ENCODE measurements at places on chromosomes 16 and 17.

- no peak for DNase-seq
Measured at GRCh38 chr17:77782201-77782600, 176.3 kb upstream of the TNRC6C start.

DNA sequence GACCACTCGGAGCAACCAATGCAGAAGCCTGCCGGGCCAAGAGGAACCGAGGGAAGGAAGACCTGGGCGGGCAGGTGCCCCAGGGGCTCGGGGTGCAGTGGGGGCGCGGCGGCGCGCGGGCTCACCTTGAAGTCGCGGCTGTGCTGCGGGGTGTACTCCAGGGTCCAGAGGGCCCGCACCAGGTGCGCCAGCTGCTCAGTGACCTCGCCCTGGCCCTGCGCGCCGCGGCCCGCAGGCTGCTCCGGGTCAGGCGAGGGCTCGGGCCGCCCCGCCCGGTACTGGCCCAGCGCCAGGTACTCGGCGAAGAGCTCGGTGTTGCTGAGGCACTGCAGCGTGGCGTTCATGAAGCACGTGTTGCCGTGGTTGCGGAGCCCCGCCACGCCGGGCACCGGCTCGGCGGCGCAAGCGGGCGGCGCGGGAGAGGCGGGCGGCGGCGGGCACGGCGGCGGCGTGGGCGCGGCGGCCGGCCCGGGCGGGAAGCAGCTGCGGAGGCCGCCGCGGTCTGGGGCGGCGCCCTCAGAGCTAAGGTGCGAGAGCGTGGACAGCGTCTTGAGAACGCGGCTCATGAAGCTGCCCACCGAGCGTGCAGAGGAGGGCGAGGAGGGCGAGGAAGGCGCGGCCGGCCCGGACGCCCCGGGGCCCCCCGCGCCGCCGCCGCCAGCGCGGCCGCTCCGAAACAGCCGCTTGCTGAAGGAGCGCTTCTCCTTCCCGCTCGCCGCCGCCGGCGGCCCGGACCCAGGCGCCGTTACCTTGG is 562 bp downstream of the USP31 start:
- no peak for DNase-seq

DNA sequence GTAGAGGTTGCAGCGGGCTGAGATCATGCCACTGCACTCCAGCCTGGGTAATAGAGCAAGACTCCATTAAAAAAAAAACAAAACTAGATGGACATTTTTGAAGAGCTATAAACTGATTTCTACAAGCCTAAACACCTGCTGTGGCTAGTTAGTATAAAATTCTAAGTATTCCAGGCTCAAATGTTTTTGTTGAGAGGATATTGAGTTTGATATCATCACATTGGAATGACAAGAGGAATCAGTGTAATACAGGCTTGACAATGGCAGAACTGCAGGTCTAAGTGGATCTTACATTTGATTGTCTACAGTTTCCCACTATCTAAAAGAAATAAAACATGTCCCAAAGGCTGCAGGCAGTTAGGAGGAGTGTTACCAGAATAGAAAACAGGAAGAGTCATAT is 23.9 kb upstream of the DLX3 start:
- DNase-seq: no peak

DNA sequence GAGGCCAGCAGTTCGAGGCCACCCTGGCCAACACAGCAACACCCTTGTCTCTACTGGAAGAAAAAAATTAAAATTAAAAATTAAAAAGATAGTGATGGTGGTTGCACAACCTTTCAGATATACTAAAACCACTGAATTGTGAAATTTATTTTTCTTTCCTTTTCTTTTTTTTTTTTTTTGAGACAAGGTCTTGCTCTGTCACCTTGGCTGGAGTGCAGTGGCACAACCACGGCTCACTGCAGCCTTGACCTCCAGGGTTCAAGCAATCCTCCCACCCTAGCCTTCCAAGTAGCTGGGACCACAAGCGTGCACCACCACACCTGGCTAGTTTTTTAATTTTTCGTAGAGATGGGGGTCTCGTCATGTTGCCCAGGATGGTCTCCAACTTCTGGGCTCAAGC is 254.4 kb downstream of the SLC39A11 start:
- no peak for DNase-seq

DNA sequence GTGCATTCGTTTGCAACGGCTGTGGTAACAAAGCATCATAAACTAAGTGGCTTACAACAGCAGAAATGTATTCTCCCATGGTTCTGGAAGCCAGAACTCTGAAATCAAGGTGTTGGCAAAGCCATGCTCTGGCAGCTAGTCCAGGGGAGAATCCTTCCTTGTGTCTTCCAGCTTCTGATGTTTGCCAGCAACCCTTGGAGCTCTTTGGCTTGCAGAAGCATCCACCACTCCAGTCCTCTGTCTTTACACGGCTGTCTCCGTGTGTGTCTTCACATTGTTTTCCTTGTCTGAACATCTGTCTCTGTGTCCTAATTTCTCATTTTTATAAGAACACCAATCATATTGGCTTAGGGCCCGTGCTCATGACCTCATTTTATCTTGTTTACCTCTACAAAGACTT is 265.3 kb upstream of the HSBP1 start:
- DNase-seq: no peak

GRCh38 chr16:27171584-27171983 is 31.7 kb upstream of the KDM8 start:
- DNase-seq: no peak

DNA sequence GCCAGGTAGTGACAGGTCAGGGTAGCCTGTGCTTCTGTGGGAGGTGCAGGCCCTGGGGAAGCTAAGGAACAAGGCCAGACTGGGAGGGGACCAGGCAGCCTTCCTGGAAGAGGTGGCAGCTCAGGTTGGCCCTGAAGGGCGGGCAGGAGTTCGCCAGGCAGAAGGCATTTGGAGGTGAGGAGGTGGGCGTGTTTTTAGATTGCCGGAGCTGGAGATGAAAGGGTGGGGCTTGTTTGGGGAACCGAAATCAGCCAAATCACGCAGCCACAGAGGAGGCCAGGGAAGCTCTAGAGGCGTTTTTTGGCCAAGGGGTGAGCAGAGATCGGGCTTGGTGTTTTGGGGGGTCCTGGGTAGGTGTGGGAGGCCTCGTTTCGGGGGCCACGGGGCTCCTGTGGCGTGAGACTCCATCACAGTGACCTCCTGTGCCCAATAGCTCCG is 7.6 kb downstream of the ADCY7 start:
- peak; percentile 14 for DNase-seq

- no peak for DNase-seq
Measured at GRCh38 chr17:13393841-13394710, 207.7 kb downstream of the HS3ST3A1 start.

DNA sequence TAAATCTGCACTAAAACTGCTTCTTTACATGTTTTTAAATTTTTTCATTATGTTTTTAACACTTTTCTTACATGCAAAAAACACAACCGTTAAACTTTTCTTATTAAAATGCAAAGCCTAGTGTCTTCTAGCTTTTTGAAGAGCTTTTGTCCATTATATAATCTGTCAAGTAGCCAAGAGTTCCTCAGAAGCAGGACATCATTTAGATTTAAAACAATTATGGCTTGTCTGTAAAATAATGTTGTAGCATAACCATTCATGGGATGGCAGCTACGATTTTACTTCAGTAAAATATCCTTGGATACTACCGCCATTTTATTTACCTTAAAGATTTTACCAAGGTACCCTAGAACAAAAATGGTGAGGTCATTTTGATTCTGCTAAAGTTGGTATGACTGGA is 2.8 kb downstream of the OMG start:
- DNase-seq: no peak

DNA sequence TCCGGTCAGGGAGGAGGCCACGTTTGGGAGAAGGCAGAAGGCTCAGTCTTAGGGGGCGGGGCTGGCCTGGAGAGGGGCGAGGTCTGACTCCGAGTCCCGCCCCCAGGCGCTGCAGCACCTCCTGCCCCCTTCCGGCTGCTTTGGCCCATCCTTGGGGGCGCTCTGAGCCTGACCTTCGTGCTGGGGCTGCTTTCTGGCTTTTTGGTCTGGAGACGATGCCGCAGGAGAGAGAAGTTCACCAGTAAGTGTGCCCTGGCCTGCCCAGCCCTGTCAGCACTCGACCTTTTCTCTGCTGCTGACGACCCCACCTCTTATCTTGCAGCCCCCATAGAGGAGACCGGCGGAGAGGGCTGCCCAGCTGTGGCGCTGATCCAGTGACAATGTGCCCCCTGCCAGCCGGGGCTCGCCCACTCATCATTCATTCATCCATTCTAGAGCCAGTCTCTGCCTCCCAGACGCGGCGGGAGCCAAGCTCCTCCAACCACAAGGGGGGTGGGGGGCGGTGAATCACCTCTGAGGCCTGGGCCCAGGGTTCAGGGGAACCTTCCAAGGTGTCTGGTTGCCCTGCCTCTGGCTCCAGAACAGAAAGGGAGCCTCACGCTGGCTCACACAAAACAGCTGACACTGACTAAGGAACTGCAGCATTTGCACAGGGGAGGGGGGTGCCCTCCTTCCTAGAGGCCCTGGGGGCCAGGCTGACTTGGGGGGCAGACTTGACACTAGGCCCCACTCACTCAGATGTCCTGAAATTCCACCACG is 1.5 kb downstream of the TNFRSF12A start:
- DNase-seq: peak; percentile 53

DNA sequence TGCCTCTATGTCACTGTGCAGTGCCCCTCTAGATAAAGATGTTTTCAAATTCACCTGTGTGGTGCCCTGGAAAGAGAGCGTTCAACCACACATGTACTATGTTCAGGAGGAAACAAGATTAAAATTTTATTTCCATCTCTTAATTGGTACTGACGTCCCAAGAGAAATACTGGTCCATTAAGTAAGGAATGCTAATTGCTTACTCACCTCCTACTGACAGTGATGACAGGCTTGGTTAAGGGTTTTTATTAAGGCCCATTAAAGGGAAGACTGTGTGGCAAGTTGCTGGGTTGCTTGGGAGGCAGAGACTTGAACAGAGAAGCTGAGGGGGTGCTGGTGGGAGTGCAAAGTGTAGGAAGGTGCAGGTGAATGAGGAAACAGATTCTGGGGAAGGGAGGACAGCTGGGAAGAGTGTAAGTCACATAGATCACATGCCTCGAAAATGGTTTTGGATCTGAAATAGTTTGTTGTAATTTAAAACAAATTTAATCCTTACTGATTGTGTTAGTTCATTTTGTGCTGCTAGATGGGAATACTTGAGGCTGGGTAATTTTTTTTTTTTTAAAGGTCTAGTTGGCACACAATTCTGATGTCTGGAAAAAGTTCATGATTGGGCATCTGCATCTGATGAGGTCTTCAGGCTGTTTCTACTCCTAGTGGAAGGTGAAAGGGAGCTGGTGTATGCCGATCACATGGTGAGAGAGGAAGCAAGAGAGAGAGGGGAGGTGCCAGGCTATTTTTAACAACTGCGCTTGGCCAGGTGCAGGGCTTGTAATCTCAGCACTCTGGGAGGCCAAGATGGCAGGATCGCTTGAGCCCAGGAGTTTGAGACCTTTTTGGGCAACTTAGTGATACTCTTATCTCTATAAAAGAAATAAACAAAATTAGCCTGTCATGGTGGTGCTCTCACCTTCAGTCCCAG is 140.5 kb downstream of the CACNG3 start:
- DNase-seq: no peak

DNA sequence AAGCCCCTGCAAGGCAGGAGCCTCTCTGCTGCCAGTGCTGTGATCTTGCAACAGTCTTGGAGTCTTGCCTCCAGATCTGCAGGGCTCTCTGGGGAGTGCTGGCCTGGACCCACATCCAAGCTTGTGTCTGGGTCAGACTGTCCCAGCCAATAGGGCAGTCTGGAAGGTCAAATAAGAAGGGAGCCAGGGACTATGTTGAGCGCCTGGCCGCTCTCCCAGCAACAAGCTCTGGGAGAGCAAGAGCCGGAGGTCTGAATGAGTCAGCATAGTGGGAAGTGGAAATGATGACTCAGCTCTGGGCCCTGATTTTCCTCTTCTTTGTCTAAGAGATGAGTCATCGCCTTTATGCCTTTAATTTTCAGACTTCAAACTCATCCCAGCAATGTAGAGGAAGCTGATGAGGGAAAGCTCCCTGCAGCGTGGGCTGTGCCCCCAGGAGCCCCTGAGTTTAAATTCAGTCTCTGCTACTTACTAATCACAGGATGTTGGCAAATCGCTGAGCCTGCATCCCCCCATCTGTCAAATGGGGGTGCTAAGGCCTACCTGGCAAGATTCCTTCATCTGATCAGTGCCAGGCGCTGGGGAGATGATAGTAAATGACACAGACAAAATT is 43.6 kb upstream of the HAPSTR1 start:
- peak; percentile 73 for DNase-seq

DNA sequence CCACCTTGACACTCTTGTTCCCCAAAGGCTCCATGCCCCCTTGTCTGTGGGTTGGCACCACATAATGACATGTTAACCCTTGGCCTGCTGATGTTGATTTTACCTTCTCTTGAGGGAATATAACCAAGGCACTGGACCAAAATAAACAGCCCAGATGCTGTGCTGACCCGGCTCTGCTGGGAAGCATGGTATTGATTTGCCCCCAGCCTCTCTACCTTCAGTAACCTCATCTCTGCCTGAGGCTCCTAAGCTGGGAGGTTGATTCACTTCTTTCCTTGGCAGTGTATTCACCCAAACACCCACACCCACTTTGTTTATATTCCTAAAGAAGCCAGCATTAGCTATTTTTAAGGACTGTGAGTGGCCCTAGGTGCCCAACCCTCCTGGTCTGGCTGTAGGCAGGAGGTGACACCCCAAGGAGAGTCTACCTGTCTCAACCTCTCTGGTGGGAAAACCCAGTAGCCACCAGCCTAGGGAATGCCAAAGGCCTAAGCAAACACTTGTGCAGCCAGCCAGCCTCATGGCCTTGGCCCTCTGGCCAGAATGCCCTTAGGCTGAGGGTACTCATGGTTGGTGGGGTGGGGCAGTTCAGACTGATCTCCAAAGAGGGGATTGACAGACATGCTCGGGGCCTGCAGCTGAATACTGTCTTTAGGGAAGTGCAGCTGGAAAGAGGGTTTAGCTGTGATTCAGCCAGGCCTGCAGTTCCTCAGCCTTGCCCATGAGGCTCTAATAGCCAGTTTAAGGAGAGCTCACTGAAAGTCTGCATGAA is 42.7 kb downstream of the GNAO1 start:
- no peak for DNase-seq

GRCh38 chr17:34252444-34253138 is 2.5 kb upstream of the CCL2 start:
- DNase-seq: no peak

GRCh38 chr16:55613613-55614335 is 42.0 kb upstream of the SLC6A2 start:
- no peak for DNase-seq

DNA sequence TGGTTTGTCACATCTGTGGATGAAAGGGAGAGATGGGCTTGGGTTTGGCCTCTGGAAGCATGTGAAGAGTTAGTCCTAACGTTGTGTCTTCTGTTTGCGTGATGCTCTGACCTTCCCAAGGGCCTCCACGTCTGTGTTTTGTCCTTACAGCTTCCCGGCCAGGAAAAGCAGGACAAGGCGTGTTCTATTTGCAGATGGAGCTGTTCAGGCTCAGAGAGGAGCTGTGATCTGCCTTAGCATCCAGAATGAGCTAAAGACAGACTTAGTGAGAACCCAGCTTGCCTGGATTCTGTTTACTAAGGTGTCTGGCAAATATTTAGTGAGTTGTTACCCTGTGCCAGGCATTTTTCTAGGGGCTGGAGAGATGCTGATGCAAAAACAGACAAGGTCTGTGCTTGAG is 282.1 kb downstream of the CBLN1 start:
- no peak for DNase-seq

Measured in GDM1 (cell line).